ENCODE measurements at places on chromosomes 1 and 21.

DNA sequence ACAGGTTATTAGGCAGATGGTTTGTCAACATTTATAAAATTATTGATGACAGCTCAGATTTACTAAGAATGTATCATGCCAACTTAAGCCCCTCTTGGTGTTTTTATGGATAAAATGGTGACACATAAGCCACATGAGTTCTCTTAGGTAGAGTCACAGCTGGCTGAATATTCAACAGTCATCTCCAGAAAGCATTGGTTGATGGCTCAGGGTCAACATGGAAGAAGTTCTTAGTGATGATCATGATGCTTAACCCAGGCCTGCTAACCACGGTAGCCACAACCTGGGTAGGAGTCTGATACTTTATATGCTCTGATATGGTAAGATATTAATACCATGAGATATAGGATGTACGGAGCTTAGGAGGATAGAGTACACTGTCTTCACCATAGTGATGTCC, 46.4 kb upstream of the SIPA1L2 start:
- no peak for DNase-seq

- DNase-seq, result no peak
Observed at GRCh38 chr1:68969441-68969840, 472.6 kb upstream of the DEPDC1 start.

DNA sequence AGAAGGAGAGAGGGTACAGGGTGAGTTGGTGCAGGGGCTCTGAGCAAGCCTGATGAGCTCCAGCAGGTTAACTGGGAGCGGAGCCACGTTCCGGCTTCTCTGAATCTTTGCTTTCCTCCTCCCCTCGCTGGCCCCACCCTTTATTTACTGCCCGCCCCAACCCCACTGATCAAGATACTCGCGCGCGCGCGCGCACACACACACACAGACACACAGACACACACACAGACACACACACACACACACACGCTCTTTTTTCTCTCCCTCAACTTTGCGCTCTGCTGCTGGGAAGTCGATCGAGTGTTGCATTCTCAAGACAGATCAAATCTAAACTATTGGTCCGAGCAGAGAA, at the start of gene GRIK1:
Gene GRIK1 (minus strand): TSS at position 73 of the 352 bp plus-strand sequence.
- no peak for DNase-seq

GRCh38 chr1:173122958-173123852, 72.5 kb upstream of the TNFSF18 start:
- no peak for DNase-seq

- no peak for DNase-seq
Observed at GRCh38 chr1:161404051-161404597, 36.4 kb upstream of the CFAP126 start.

DNA sequence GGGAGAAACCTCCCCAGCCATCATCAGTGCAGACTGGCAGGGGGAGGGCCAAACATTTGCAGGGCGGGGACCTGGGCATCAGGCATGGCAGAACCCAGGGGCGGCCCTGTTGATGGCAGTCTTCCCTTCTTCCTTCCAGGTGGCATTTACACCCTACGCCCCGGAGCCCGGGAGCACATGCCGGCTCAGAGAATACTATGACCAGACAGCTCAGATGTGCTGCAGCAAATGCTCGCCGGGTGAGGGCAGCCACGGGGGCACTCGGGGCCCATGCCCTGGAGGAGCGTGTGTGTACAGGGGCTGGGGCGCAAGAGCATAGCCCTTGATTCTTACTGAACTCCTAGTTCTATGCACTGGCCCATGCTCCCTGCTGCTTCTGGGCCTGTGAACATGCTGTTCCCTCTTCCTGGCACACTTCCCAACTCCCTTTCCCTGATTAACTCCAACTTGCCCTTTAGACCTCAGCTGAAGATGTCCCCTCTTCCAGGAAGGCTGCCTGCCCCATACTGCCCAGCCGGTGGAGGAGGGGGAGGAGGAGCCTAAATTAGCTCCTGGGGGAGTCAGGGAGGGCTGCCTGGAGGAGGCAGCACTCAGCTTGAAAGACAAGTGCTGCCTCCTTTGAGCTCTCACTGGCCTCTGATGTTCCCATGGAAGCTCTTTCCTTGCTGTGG, 22.0 kb downstream of the TNFRSF1B start:
- DNase-seq, result no peak

DNA sequence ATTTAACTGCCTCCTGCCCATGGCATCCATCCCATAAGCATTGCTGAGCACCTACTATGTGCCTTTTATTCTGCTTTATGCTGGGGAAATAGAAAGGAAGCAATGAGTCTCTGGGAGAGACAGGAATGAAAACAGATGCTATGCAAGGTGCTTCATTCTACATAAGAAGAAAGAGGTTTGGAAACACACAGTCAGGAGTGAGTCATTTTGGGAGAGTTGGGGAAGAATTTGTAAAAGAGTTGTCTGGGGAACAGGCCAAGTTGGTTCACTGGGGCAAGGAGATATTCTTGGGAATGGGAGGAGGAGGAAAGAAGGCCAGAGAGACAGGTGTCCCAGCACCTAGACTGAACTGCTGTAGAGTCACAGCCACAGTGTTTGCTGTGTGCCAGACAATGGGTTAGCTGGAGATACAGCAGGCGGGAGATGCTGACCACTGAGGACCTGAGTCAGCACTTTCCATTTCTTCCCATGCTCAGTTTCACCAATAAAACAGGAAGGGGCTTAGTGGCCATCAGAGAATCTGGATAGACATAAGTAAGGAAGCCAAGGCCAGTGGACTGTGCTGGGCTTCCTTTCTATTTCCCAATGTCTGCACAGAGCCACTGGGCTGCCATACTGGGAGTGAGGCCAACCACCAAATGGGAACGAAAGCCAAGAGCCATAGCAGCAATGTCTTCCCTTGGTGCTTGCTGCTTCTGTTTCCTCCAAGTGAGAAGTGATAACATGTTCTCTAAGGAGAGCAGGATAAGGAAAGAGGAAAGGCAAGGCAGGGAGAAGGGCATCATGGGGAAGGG, 187.7 kb upstream of the USP24 start:
- no peak for DNase-seq

DNA sequence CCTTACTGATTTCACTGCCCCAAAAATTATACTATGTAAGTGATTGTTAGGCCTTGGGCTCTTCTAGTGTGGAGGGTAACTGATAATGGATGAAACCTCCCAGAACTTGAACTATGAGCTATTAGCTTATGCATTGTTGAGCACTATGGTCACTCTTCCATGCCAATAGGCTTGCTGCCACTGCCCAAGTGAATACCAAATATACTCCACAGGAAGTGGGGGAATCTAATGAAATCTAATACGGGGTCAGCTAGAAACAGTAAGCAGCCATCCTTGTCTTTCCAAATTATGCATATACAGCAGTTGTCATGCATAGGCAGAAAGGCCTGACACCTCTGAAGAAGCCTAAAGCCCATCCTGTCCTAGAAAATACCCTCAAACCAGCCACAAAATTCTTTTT, 198.7 kb upstream of the PTBP2 start:
- DNase-seq, result no peak

DNA sequence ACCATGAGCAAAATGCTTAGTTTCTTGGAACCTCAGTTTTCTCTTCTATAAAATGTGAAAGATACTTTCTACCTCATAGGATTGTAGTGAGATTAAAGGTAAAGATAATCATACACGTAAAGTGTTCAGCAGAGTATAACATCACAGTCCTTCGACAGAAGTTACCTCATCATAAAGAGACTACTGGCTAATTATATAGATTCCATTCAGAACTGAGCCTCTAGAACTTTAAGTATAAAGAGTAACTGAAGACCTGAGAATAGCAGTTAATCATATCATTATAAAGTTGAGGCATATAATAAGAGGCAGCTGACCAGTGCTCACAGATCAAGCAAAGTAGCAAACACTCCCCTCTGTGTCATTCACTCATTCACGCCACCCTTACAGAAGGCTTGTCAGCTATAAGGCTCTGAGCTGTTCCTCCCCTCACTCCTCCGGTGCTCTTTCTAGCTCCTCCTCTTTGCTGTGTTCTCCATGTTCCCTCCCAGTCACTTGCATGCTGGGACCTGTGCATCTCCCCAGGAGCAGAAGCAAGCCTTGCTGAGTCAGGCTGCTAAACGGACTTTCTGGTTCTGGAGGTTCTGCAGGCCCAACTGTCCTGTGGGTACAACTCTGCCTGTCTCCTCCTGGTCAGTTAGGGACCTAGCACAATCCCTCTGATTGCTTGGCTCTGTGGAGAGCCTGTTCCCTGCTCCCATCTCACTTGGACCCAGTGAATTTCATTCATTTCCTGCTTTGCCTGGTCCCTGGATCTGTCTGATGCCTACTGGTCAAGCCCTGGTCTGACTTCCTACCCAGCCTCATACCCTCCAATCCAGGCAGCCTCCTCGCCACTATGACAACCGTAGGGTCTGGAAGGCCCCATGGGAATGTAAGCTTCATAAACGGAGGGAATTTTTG, 28.3 kb upstream of the LY9 start:
- DNase-seq, result no peak

- DNase-seq, result no peak
Observed at GRCh38 chr1:84504580-84505492, 1.4 kb upstream of the SPATA1 start.

- DNase-seq, result no peak
Observed at GRCh38 chr1:26045722-26046245, at the start of gene SLC30A2. Gene SLC30A2, minus strand, starts transcription at chr1:26046118. Its CDS starts 222 bp downstream, at chr1:26045896.

DNA sequence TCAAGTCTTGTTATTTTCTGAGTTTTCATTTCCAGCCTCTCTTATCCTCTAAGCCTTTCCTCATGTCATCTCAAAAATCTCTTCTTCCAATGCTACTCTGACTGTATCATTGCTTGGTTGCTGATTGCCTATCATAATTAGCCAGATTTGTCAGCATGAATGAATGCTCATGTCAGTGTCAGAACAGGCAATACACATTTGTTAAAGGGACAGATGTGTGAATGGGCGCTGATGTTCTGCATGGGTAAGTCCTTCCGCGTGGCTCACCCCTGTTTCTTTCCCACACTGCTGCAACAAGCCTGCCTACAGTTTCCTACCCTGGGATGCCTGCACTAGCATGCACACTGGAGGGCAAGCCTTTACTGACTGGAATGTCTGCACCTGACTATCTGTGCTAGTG, 100.6 kb downstream of the RHOU start:
- DNase-seq, result no peak

- DNase-seq, result no peak
Observed at GRCh38 chr1:41918450-41919043, at the start of gene HIVEP3. Gene HIVEP3, minus strand, starts transcription at chr1:41918922.

- DNase-seq, result no peak
Observed at GRCh38 chr1:33723251-33723650, 140.6 kb upstream of the HMGB4 start.

GRCh38 chr21:33884376-33885171, 31.0 kb downstream of the ATP5PO start:
- DNase-seq, result no peak

DNA sequence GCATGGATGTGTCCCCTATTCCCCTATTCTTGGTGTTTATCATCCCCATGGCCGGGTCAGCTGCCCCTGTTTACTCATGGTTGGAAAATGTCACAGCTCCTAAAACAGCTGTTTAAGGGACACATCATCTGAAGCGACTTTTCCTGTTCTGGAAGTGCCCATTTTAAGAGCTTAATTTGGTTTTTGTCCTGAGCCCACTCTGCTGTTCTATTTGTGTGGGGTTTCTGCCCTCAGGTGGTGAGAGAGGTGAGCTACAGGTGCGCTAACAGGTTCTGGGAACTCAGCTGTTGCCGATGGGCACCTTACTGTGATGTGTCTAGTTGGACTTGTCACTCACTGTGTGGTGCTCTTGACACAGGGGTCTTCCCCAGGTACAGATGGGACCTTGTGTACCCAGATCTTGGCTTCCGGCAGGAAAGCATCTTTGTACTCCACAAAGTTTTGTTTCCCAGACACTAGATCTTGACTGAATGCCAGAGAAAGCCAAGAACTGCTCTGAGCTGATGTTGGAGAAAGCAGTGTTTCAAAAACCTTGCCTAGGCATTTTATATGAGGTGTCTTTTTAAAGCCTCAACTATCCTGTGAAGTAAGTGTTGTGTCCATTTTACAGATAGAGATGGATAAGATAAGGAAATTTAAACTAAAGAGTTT, 59.0 kb upstream of the CD1D start:
- DNase-seq, result no peak

DNA sequence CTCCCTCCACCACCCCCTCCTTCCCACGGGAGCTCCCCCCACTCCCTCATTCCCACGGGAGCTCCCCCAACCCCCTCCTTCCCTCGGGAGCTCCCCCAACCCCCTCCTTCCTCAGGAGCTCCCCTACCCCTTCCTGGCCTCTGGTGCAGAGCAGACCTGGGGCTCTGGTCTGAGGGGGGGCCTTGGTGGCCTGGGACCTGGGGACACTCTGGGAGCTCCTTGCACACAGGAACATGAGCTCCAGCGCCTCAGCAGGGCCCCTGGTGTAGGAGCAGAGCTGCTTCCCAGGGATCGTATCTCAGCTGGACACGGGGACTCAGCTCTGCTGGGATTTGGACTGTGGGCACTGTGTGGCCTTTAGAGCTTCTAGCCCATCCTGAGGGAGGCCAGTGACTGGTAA, 19.7 kb upstream of the PRSS38 start:
- no peak for DNase-seq

- no peak for DNase-seq
Observed at GRCh38 chr21:45934085-45934484, 47.5 kb upstream of the COL6A1 start.

GRCh38 chr1:52296345-52296744, 69.7 kb downstream of the CC2D1B start:
- no peak for DNase-seq

DNA sequence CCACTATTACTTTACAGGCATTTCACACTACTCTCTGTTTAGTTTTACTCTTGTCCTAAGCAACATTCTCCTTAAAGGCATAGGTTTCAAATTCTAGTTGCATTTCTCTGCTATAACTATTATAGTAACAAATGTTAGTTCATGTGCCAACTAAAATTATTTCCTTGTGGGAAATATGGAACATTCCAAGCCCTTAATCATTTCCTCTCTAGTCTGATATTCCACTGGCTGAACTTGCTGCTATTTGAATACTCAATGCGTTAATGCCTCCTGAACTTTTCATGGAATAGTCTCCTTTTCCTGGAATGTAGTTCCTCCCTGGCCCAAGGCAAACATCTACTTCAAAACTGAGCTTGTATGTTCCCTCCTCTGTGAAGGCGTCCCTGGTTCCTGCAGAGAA, 19.3 kb upstream of the TBX19 start:
- DNase-seq, result no peak

DNA sequence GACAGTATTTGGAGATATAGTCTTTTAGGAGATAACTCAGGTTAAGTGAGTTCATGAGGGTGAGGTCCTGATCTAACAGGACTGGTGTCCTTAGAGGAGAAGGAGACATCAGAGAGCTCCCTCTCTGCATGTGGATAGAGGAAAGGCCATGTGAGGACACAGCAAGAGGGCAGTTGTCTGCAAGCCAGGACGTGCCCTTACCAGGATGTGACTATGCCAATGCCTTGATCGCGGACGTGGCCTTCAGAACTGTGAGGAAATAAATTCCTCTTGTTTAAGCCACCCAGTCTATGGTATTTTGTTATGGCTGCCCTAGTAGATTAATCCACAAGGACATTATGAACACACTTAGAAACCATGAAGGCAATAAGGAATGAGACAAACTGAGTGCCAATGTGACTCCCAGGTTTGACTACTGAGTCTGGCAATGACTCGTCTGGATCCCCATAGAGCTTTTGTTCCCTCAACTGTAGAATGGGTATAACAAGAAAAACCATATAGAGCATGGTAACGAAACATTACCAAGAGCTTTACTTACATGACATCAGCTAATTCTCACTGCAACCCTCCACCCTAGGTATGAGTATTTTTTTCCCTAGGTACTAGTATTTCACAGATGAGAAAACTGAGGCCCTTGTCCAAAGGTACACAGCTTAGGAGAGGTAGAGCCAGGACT, 6.5 kb downstream of the URB1 start:
- DNase-seq, result no peak
